Activated T-cell treated with anti-CD3 and anti-CD28 coated beads for 48 hours (primary cell): ENCODE measurements at places on chromosomes 13 and 19.

GRCh38 chr19:40610396-40611064 lies 9.4 kb downstream of the LTBP4 start:
- DNase-seq = peak; percentile 57

DNA sequence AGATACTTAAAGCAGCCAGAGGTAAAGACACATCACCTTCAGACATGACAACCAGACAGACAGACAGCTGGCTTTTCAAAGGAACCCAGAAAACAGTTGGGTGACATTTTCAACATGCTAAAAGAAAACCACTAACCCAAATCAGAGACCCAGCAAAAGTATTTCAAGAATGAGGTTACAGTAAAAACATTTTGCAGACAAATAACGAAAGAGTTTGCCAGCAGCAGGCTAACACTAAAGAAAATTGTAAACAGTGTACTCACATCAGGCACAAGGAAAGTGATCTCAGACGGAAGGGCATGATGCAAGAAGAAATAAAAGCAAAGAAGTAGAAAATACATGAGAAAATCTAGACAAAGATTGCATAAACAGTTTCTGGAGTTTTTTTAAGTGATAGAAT lies 46.4 kb downstream of the AP1M1 start:
- DNase-seq = no peak

DNA sequence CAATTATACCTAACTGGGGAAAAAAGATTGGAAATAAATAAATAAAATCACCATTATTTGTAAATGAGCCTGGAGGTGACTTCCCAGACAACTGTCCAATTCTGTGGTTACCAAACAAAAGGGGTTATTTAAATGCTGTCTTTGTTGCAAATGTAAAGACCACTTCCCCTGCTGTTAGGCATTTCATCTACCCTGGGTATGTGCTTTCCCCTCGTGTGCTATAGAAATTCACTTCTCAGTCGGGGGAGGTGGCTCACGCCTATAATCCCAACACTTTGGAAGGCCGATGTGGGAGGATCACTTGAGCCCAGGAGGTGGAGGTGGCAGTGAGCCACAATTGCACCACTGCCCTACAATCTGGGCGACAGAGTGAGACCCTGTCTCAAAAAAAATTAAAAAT lies 101.9 kb upstream of the AKAP11 start:
- DNase-seq = no peak

DNA sequence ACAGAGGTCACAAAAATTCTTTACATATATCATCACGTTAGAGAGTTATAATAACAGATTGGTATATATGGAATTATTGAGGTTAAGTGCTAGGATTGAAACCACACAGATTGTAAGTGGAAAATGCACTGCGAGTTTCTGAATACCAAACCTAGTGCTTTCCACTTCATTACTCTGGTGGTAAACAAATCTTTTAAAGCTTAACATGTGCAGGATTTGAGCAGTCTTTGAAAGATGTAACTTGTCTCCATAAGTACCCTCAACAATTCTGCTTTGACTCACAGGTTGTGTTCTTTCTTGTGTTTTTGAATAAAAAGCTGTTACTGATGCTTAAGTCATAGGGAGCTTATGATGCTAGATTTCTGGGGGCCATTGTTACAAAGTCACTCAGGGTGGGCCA lies 314.7 kb upstream of the DACH1 start:
- DNase-seq = no peak

- no peak for DNase-seq
These were observed 34.7 kb downstream of the BRD4 start for GRCh38 chr19:15297416-15298224.

DNA sequence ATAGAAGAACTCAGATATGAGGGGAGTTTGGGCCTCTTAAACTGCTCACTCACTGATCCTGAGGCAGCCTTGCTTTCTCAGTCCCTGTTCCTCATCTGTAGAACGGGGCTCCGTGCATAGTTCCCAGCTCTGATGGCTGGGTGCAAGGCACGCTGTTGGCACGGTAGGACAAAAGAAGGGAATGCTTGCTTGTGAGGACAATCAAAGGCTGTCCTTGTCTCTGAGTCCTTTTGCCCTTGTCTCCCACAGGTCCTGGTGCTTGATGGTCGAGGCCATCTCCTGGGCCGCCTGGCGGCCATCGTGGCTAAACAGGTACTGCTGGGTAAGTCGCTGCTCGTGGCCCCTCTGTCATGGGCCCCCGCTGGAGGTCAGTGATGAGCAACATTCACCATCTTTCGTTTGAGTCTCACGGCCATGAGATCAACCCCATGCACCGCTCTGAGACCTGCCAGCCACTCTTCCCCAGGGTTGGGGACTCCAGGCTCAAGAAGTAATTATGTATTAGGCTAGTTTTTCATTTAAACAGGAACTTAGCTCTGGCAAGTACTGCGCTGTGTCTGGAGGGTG lies 2.3 kb downstream of the RPL13A start:
- DNase-seq = no peak

DNA sequence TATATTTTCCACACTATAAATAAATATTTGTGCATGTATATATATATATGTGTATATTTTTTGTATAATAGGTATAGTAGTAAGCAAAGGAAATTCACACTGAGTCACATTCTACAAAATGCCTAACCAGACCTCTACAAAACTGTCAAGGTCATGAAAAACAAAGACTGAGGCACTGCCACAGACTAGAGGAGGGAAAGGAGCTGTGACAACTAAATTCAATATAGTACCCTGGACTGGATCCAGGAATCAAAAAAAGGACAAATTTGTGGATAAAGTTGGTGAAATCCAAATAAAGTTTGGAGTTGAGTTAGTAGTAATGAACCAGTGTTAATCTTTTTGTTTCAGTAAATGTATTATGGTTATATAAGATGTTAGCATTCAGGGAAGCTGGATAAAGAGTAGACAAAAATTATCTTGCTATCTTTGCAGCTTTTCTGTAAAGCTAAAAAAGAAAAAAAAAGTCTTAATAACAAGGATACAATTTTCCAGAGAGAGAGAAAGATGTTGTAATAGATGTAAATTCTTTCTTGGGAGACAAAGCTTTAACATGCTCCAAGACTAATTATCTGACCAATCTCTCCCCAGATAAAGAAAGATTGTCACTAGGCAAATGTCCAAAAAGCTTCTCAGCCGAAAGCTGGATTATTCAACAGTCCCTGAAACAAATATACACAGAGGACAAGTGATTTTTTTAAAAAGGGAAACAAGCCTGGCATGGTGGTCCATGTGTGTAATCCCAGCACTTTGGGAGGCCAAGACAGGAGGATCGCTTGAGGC lies 19.1 kb downstream of the SYDE1 start:
- no peak for DNase-seq
